ENCODE measurements at places on chromosomes 4 and X.
A peak's percentile ranks its signal among the peaks of the same experiment; 100 is the strongest.

- DNase-seq = no peak
These were observed 409.0 kb downstream of the BCOR start for GRCh38 chrX:39688576-39689375.

GRCh38 chrX:13827298-13828090 is 10.6 kb upstream of the GPM6B start:
- DNase-seq = no peak

DNA sequence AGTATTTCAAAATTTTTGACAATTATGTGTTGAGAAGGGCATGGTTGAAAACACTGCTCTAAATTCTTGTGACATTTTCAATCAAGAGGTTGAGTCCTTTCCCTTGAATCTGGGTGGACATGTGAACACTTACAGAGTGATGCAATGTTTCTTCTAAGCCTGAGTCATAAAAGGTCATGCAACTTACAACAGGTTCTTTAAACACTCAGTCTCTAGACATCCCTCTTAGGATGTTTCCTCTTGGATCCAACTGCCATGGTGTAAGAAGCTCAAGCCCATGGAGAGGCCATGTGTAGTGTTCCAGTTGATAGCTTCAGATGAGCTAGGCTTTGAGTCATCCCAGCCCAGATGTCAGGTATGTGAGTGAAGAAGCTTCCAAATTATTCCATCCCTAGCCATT is 232.2 kb upstream of the MAOA start:
- DNase-seq = no peak

GRCh38 chr4:101910786-101911373 is 120.3 kb downstream of the BANK1 start:
- DNase-seq = no peak

DNA sequence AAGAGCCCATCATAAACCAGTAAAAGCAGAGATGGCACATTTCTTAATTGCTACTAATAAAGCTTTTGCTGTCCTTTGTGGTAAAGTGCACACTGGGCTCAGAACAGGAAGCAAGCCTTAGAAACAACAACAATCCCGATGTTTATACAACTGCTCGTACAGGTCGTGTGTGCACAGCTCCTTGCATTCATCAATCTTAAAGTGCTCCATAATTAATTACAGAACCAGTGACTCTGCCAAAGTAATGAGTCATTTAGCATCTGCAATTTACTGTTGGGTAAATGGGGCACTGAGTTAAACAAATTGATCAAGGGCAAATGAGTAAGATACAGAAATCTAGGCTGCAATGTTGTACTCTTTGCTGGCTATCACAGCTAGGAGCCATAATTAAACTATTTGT is 61.3 kb upstream of the TXK start:
- no peak for DNase-seq

- DNase-seq = no peak
These were observed 13.1 kb downstream of the ACSL1 start for GRCh38 chr4:184812651-184813181.

DNA sequence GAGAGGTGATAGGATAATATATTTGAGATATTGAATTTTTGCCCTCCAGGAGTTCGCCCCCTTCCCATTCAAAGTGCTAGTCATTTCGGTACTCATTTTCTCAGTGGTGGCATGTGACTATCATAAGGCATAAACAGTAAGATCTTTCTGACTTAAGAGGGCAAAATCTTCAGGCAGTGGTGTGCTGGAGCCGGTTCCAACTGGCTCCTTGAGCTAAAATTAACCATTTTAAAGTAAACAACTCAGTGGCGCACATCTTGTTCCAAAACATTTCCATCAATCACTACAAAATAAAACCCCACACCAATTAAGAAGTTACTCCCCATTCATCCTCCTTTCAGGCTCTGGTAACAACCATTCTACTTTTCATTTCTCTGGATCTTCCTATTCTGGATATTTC is 43.3 kb downstream of the LUZP4 start:
- DNase-seq = no peak

- no peak for DNase-seq
These were observed 76.8 kb downstream of the RNF150 start for GRCh38 chr4:141056473-141056872.

GRCh38 chr4:184364100-184364921 is 110.0 kb downstream of the IRF2 start:
- DNase-seq = no peak

- DNase-seq = no peak
These were observed 22.5 kb downstream of the ZNF721 start for GRCh38 chr4:476501-476900.

- DNase-seq = no peak
These were observed 1001.2 kb downstream of the STIM2 start for GRCh38 chr4:27861802-27862201.

DNA sequence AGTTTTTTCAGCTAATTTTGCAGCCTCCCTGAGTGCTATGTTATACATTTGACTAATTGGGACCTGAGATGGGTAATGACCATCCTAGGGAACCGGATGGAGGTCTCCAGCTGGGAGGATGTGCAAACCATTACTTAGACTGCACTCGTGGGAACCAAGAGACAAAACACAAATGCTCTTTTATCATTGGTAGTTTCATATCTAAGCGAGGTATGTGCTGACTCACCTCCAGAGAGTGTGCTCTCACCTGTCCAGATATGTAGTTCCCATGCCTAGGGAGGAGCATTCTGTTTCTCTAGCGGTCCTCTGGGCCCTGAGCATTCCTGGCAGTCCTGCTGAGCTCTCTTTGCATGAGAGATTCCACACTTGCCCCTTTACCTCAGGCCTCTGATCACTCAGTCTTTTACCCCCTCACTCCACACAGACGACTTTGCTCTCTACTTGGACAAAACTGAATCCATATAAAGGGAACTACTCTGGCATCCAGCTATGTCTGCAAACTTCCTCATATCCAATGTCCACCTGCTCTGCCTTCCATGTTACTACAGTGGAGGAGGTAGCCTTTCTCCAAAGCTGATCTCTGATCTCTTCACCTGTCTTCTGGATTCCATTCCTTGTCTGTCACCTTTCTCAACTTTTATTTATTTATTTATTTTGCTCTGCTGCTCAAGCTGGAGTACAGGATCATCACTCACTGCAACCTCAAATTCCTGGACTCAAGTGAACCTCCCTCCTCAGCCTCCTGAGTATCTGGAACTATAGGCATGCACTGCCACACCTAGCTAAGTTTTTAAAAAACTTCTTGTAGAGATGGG is 88.4 kb downstream of the LRP2BP start:
- no peak for DNase-seq

DNA sequence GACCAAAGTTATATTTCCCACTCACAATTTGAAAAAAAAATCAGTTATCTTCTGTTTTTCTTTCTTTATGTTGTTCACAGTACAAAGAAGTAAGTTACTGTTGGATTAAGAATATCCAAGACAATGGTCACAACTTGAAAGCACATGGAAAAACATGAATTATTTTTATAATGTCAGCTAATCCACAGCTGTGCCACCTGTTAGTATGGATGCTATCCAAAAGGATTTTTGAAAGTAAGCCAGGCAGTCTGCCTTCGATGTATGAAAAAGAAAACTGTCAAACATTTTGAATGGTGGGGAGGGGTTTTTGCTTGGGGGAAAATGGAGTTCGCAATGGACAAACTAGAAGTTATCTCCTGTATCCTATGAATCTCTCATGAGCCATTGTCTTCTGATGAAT is 6.2 kb downstream of the GPM6A start:
- DNase-seq = peak; percentile 71
